Left renal cortex interstitium (tissue), 4 donors: ENCODE measurements at places on chromosomes 13 and 19.

DNA sequence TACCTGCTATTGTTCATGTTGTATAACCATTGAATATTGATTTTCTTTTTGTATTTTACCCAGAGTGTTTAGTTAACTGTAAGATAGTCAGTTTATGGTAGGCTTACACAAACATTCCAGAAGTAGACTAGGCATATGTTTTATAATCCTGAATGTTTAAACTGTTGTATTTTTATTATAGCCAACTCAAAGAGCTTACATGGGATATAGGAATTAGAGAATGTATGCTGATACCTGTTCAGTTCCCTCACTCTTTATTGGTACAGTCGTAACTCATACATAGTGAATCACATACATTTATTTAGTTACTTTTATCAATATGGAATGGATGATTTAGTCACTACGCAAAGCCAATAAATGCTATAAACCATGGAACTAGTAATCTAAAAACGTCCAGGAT, 657.9 kb downstream of the SLITRK5 start:
- DNase-seq: no peak

- DNase-seq: no peak
These were observed 2.7 kb upstream of the RPS16 start for GRCh38 chr19:39438270-39438934.

GRCh38 chr19:52206481-52206880, 16.6 kb downstream of the PPP2R1A start:
- no peak for DNase-seq

- peak; percentile 28 for DNase-seq
These were observed 37.1 kb upstream of the GPI start for GRCh38 chr19:34327851-34328250.

- DNase-seq: no peak
These were observed 15.2 kb downstream of the PHLDB3 start for GRCh38 chr19:43489310-43489709.

GRCh38 chr19:45640849-45641273, 1.7 kb upstream of the EML2 start:
- DNase-seq: no peak

DNA sequence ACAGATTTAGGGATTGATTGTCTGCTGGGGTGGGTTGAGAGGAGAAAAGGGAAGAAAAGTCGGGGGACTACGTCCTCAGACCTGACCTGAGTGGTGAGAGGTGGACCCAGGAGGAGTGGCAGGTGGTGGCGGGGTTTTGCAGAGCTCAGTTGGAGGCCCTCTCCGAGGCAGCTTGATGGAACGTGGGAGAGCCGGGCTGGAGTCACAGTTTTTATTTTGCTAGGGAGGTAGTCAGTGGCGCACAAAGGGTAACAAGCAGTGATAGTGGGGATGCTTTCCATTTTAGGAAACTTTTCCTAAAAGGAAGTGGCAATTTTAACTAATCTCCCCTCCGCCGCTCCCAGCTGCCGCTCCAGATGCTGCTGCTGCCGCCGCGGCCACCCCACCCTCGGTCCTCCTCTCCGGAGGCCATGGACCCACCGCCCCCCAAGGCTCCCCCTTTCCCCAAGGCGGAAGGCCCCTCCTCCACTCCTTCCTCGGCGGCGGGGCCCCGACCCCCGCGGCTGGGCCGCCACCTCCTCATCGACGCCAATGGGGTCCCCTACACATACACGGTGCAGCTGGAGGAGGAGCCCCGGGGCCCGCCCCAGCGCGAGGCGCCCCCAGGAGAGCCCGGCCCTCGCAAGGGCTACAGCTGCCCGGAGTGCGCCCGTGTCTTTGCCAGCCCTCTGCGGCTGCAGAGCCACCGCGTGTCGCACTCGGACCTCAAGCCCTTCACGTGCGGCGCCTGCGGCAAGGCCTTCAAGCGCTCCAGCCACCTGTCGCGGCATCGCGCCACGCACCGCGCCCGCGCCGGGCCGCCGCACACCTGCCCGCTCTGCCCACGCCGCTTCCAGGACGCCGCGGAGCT, 1.1 kb upstream of the ZNF581 start:
- DNase-seq: no peak

DNA sequence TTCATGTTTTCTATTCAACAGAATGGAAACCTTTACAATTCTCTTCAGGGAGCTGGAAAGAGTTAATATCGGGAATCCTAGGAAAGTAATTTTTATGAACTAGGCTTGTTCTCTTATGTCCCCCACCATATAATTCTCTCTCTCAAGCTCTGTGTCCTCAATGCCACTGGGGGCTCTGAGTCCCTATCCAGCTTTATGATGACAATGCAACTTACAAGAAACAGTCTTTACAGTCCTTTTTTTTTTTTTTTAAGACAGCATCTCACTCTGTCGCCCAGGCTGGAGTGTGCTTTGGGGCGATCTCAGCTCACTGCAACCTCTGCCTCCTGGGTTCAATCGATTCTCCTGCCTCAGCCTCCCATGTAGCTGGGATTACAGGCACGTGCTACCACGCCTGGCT, 31.2 kb upstream of the TM9SF2 start:
- DNase-seq: no peak

DNA sequence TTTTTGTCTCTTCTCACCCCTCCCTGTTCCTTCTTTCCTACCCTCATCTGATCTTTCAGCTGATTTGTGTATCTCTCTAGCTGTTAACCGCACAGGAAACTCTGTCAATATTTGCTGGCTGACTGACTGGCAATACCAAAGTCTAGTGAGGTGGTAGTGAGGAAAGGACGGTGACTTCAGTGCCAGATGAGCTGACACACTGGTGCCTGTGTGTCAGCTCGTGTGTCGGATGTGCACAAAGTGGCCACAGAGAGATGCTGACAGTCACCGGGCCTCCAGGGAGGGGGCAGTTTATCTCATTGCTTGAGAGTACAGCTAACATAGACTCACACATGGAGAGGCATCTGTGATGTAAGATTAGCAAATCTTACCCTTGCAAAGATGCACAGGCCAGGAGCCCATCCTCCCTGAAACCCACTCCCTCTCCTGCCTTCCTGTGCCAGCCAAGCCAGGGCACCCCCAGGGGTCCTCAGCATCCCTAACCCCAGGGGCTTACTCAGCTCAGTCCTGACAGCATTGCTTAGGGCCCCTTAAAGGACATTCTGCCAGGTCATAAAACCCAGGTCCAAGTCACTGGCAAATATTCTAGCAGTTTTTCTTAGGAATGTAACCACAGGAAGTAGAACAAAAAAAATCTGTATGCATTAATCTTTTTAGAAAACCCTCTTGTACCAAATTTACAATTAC, 80.2 kb downstream of the SHISA2 start:
- no peak for DNase-seq

DNA sequence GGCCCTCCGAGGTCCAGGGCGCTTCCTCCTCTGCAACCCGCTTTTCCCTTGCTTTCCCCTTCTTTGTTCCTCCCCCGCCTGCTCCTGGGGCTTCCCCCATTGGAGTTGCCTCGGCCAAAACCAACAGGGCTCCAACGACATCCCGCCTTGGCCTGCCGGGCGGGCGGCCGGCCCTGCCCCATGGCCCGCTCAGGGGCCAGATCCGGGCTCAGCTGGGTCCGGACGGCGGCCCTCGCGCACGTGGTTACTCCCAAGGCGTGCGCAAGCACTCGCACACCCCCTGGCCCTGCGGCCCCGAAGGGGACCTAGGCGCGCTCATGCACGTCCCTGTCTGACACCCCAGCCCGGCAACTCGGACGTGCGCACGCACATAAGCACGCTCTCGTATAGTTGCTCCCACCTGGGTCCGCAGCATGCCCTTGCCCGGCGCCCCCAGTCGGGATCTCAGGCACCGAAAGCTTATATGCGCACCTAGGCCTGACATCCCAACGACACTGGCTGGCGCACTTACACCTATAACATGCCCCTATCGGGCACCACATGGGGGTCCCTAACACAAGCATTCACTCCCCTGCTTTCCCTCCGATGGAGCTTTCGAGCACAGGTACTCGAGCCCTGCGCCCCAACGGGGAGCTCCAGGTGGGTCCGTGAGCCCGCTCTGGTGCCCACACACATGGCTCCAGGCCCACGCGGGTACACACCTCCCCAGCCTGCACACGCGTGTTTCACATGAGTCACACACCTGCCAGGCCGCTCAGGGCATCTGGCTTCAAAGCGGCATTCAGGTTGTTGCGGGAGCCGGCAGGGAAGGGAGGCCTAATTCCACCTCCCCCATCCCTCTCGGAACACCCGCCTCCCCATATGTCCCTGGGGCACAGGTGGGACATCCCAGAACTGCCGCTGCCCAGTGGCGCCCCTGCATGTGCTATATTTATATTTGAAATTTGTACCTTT, 15.0 kb downstream of the NFIX start:
- DNase-seq: no peak

DNA sequence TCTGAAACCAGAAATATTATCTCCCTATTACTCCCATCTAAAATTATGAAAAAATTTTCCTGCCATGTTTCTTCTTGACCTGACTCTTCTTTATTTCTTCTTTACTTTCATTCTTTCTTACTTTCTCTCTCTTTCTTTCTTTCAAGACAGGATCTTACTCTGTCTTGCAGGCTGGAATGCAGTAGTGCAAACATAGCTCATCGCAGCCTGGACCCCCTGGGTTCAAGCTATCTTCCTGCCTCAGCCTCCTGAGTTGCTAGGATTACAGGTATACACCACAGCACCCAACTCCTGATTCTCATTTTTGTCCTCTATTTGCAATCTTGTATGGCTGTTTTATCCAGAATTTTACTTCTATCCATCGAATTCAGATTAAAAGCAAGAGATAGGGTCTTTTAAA, 631.1 kb downstream of the TBC1D4 start:
- no peak for DNase-seq

- DNase-seq: no peak
These were observed 32.4 kb downstream of the GPR42 start for GRCh38 chr19:35403116-35403760.

- no peak for DNase-seq
These were observed 19.1 kb upstream of the KCTD4 start for GRCh38 chr13:45219938-45220375.

GRCh38 chr19:12544401-12544876, 6.8 kb downstream of the ZNF564 start:
- DNase-seq: no peak

DNA sequence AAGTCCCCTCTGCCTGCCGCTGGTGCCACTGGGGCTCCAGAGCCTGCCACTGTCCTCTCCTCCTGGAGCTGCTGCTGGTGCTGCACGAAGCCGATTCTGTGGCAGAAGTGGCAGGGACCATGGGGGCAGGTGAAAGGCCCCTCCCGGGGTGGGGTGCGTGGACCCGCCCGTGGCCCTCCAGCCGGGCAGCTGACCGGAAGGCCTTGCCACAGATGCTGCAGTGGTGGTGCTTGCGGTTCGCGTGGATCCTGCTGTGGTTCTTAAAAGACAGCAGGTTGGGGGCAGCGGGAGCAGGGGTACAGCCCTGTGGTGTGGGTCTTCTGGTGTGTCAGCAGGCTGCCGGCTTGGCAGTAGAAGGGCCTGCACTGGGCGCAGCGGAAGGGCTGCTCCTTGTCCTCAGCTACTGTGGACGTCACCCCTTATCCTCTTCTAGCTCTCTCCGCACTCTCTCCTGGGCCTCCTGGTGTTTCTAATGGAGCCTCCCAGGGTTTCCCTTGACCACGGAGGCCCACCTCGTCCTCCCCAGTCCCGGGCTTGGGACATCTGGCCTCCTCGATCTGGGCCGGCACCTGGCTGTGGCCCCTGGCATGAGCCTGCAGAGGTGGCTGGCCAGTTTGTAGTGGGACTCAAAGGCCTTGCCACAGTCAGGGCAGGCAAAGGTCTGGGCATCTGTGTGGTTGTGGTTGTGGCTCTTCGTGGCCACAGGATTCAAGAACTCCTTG, 380.4 kb downstream of the OLFM4 start:
- DNase-seq: no peak

- no peak for DNase-seq
These were observed 40.8 kb upstream of the TPP2 start for GRCh38 chr13:102555914-102556553.

DNA sequence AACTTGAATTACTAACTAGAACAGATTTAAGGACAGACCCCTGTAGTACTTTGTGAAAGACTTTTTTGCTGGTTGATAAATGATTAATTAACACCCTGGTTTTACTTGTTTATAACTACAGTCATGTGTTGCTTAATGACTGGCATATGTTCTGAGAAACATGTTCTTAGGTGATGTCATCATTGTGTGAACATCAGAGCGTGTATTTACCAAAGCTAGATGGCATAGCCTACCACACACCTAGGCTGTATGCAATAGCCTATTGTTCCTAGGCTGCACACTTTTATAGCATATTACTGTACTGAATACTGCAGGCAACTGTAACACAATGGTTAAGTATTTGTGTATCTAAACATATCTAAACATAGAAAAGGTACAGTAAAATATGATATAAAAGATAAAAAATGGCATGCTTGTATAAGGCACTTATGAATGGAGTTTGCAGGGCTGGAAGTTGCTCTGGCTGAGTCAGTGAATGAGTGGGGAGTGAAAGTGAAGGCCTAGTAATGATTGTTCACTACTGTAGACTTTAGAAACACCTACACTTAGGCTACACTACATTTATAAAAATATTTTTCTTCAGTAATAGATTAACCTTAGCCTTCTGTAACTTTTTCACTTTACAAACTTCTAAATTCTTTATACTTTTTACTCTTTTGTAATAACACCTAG, 260.3 kb downstream of the KCNRG start:
- DNase-seq: no peak

- DNase-seq: no peak
These were observed 4.2 kb downstream of the MED16 start for GRCh38 chr19:888581-889385.
